ACHN (cell line): ENCODE measurements at places on chromosomes 1 and 21.

GRCh38 chr21:39313042-39313570 is 326 bp downstream of the BRWD1 start:
- DNase-seq = no peak

DNA sequence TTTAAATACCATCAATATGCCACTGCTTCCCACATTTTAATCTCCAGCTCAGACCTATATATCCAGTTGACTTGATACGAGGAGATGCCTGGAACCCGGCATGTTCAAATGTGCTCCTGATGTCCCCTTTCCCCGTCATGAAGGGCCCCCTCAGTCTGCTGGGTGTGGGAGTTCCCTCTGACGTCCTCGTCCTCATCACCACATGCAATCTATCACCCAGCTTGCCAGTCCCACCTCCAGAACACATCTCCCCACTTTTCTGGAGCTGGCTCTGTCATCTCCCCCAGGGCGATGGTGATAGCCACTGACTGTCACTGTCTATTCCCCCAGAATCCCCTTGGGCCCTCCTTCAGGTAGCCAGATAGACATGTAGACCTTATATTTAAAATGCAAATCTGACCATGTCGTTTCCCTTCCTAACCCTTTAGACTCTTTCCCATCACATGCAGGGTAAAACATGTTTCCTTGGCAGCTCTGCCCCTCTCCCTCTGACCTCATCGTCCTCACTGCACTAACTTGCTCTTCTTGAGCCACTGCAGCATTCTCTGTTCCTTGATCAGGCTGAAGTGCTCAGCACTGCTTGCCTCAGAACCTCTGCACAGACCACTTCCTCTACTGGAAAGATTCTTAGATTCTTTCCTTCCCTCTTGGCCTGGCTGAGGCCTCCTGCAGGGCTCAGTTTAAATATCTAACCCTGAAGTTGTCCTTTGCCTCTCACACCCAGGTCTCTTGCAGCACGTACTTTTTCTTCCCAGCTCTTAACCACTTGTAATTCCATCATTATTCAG is 7.4 kb downstream of the AZIN2 start:
- peak; percentile 27 for DNase-seq

GRCh38 chr1:150976401-150976821 is 1.8 kb upstream of the CERS2 start:
- DNase-seq = no peak

DNA sequence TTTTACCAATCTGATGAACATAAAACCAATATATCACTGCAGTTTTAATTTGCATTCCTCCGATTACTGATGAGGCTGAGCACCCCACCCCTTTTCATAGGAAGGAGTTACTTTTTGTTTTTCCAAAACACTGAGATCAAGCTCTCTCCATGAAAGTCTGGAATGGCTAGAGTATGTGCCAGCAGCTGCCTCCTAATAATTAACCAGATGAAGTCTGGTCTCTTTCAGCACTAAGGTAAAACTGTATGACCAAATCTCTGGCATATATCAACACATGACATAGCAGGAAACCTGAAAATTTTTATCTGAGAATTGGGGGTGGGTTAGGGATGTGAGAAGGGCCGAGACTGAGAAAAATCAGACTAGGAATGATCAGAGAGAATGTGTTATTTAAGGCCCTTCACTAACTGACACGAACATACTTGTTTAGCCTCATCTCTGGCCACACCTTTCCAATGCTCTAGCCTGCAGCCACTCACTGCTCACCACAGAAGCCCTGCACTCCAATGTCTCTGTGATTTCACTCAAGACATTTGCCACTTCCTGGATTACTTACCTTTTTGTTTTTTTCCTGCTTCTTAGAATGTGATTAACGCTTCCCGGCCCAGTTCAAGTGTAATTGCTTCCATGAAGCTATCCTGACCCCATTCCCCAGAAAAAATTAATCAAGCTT is 34.7 kb downstream of the WASF2 start:
- DNase-seq = peak; percentile 36

GRCh38 chr21:24014381-24014780 is 1592.9 kb downstream of the MRPL39 start:
- no peak for DNase-seq

DNA sequence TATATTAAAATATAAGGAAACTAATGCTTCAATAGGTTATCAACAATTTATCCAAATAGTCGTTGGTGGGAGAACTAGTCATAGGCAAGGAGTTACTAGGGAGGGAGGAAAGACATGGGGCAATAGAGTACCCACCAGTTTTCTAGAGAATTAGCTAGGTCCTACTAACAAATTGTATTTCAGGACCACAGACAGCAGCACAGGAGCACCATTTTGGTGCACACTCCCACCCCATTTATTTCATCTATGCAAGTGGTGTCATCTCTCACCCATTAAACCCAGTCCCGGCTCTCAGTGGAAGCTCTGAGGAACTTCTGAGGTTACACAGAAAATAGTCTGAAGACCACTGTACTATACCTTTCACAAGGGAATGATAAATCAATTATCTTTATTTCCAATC is 89.0 kb upstream of the BCAR3 start:
- peak; percentile 9 for DNase-seq

DNA sequence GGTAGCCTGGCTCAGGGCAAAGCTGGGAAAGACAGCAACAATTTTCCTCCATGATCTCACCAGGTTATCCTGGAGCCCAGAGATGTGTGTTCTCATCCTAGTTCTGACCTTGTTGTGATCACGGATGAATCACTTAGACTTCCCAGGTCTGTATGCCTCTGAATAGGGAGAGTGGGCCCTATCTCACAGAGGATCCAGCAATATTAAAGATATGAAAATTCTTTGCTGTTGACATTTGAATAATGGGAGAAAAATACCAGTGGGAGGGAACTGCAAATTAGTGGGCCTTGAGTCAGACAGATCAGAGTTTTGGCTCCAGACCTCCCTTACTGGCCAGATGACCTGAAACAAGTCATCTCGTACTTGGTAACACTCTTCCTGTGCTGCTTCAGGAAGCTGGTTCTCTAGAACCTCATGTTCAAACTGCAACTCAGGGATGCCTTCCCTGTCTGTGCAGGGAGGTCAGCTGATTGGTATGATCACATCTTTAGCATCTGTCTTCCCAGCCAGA is 32.8 kb upstream of the RNF19B start:
- DNase-seq = no peak

DNA sequence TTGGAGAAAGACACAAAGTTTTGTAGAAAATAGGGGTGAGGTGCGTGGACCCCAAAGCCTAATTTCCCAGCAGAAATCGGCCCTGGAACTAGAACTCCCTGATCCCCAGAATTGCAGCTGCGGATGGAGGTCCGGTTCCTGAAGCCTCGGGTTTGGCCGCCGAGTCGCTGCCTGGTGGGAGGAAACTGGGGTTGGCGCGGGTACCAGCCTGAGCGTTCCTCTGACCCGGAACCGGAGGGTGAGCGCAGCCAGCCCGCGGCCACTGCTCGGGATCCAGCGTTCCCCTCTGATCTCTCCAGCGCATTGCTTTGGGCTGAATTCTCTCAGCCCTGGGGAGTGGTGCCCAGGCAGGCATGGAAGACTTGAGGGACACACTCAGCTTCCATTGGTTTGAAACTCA is 1.6 kb downstream of the ST6GALNAC5 start:
- no peak for DNase-seq

GRCh38 chr1:172680733-172681275 is 21.9 kb downstream of the FASLG start:
- DNase-seq = no peak

DNA sequence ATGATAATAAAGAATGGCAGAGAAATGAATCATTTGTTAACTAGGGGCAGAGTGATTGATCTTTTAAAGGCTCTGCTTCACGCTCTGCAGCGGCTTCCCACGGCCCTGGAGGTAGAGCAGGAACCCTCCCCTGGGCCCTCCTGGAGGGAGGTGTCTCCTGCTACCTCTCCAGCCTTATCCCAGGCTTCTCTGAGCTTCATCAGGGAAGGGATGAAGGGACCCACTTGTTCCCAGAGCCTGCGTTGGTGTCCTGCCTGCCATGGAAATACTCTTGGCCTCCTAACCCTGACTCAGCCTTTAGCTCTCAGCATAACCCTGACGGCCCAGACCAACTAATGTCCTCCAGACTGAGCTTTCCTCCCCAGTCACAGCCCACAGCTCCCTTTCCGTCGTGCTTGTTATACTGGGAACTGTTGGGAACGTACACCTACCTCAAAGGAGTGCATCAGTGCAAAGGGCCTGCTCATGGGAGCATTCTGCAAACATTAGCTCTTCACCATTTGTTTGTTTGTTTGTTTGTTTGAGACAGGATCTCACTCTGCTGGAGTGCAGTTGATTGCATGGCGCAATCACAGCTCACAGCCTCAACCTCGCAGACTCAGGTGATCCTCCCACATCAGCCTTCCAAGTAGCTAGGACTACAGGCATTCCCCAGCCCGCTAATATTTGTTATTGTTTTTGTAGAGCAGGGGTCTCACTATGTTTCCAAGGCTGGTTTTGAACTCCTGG is 17.4 kb upstream of the HNRNPU start:
- DNase-seq = no peak

GRCh38 chr1:3652548-3653285 is 401 bp downstream of the TP73 start:
- no peak for DNase-seq

DNA sequence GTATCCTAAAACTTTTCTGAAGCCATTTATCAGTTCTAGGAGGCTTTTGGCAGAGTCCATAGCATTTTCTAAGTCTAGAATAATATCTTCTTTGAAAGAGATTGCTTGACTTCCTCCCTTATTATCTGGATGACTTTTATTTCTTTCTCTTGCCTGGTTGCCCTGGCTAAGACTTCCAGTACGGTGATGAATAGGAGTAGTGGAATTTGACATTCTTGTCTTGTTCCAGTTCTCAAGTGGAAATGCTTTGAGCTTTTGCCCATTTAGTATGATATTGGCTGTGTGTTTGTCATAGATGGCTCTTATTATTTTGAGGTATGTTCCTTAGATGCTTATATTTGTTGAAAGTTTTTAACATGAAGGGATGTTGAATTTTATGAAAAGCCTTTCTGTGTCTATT is 1647.9 kb downstream of the PLA2G4A start:
- DNase-seq = no peak

DNA sequence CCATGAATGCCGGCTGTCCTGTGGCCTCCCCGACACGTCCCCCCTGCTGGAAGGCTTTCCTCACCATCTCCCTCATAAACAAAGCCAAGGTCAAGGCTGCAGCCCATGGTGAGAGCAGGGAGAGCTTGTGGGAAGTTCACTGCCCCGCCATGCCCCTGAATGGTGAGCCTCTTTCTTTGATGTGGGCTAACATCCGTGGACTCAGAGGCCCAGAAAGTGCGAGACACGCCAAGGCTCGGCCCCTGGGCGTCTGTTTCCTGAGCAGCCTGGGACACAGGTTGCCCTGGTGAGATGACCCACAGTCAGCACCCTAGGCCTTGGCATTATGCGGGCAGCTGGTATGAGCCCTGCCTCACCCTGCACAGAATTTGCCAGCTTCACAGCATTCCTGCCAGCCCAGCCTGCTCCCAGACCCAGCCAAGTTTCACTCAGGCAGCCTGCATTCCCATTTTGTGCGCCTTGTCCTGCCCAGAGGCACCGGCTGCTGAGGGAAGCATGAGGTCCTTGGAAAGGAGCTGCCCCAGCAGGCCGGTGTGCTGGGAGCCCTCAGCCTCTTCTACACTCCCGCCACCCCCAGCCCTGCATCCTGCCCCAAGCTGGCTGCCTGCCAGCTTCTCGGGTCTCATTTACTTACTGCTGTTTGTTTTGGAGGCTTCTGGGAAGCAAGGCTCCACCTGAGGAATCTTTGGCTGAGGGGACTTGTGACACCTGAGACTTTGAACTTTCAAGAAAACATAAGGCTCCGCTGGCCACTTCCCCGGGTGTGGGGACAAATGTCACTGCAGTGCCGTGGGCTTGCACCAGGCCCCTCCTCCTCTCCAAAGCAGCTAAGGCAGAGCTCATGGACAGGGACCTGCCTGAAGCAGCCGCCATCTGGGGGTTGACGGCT is 31.9 kb downstream of the NEK2 start:
- peak; percentile 42 for DNase-seq

DNA sequence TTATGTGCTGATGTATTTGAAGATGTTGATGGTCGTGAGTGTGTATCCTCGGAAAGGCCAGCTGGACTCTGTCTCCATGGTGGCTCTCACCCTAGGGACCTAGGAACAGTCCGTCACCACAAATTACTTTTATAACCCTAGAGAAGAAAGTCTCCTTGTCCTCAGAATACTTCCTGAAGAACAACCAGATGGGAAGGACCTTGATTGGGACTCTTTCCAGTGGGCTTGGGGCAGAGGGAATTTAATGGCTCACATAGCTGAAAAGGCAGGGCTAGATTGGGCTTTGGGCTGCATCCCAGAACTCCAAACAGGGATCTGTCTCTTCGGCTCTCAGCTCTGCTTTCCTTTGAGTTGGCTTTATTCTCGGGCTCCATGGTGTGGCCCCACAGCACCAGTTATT is 90.8 kb downstream of the TBX19 start:
- no peak for DNase-seq

- DNase-seq = no peak
These were observed 87.1 kb upstream of the PAXBP1 start for GRCh38 chr21:32858628-32859027.

DNA sequence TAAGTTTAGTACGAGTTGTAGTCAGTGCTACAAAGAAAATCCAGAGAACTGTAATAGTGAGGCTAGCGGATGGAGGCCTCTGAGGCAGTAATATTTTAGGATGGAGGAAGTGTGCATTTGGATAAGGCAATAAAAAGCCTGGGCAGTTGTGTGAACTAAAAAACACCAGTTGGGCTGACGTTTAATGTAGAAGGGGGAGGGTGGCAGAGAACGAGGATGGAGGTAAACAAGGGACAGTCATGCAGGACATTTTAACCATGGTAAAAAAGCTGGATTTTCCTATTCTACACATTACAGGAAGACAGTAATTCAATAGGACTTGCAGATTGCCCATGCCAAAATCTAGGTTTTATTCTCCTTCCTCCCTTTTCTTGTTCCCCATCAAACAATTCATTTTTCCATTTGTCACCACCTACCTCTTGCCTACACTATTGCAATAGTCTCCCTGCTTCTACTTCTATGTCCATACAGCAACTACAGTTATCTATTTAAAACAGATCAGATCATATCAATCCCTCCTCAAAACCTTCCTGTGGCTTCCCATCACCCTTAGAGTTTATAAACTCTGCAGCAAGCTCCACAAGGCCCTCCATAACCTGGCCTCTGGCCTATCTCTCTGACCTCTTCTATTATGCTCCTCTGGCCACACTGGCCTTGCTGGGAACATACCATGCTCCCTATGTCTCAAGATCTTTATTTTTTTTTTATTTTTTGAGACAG is 27.7 kb downstream of the ERO1B start:
- DNase-seq = no peak

- DNase-seq = no peak
These were observed 18.3 kb upstream of the NPHP4 start for GRCh38 chr1:6010554-6010953.

DNA sequence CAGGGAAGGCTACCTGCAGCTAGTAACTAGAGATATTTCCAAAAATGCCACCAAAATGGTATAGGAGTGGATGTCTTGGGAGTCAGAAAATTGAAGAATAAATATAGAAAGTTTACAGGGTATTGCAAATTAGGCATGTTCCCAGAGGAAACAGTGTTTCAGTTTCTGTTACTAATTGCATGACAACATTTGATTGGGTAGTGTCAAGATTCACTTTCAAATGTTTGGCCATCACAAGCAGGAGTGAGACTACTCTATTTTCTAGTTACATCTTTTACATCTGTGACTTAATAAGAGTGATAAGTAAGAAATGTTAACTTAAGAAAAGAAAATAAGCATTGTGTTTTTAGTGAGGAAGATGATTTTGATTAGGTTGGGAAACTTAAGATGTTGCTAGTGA is 30.2 kb downstream of the AMY1C start:
- DNase-seq = no peak

GRCh38 chr1:30169269-30169668 is 554.1 kb downstream of the MATN1 start:
- no peak for DNase-seq

- DNase-seq = no peak
These were observed 18.9 kb upstream of the RNF223 start for GRCh38 chr1:1092894-1093609.
